ENCODE measurements at places on chromosomes 7 and 10.

GRCh38 chr7:82803411-82803810, 359.3 kb downstream of the PCLO start:
- no peak for DNase-seq

- DNase-seq, result peak; percentile 79
These were observed 4.7 kb downstream of the TMEM236 start for GRCh38 chr10:17756557-17757217.

- peak; percentile 55 for DNase-seq
These were observed 1.1 kb downstream of the TRIM8 start for GRCh38 chr10:102645388-102645740.

DNA sequence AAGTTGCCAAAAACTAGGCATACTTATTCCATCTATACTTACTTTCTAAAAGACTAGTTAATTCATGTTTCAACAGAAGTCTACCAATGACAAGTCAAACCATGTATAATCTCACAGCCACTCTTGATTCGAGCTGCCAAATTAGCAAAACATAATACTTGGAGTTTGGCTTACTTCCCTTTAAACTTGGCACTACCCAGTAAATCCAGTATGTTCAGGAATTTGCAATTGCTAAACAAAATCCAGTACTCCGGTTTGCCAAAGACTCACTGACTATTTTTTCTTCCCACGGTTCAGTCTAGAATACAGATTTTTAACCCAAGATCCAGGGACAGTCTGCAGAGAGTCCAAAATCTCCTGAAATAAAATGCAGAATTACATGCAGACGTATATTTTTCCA, 4.6 kb downstream of the OAT start:
- DNase-seq, result no peak

DNA sequence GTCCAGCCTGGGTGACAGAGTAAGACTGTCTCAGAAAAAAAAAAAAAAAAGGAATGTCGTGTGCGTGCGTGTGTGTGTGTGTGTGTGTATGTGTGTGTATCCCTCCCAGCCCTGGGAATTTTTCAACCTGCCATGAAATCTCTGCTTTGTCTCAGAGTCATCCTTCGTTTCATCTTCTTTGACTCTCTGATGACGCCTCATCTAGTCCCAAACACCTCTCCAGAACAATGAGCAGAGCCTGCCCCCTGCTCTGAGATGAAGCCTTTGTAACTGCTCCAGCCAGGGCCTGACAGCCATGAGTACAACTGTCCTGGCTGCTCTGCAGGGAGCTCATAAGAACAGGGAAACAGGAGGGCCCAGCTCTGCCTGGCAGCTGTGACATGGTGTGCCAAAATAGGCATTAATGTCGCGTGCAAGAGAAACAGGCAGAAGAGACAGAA, 149.5 kb downstream of the FAM107B start:
- DNase-seq, result no peak

GRCh38 chr10:62735464-62736167, 68.9 kb upstream of the ADO start:
- no peak for DNase-seq

DNA sequence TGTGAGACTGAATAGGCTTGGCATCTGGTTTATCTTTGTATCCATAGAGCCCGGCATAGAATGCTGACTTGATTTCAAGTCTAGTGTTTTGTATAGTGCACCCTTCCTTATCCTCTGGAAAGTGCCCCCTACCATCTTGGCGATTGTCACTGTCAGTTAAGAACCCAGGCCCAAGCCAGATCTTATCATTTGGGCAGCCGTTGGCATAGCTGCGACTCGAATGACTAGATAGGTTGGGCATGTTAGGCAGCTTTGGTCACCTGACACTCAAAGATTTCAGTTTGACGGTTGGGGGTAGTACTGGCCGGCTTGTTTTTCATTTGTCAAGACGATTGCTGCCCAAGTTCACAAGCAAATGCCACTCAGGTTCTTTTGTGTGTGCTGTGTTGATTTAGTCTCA, 6.6 kb downstream of the NIPSNAP2 start:
- no peak for DNase-seq
